ENCODE measurements at places on chromosomes 6 and 20. TPM values are rescaled to one million over a fixed set of nuclear protein-coding genes. Genes with fewer than 3 reads are reported as not detected.

GRCh38 chr20:59006864-59007664 is at the start of gene CTSZ:
Gene CTSZ (minus strand): TSS chr20:59007254. CDS start chr20:59007128, 126 bp downstream.
- DNase-seq: no peak

GRCh38 chr6:42958125-42958524 is 2.4 kb upstream of the GNMT start:
- no peak for DNase-seq

The SLC52A3 gene
- not detected for total RNA-seq

The PPP2R5D gene
- total RNA-seq: 34.0 TPM

The PRPF6 gene
- 49.0 TPM for total RNA-seq

DNA sequence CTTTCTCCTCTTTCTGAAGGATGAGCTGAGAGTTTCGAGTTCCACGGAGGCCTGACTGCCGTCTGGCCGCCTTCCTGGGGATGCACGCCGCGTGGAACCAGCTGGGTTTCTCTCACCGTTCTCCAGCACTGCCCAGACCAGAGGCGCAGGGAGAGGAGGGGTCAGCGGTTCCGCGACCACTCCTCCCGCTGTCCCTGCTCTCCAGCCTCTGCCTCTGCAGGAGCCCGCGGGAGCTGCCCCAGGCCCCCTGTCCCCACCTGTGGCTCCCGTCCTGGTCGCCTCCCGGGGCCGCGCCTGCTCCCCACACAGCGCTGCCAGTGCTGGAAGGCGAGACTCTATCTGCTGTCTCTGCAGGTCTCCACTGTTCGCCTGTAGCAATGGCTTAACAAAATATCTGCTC is 106.8 kb upstream of the AFDN start:
- DNase-seq: no peak

The SLPI gene
- total RNA-seq: not detected

Measured in chondrocyte (in vitro differentiated cells).